Stimulated activated CD8-positive, alpha-beta memory T cell treated with anti-CD3 and anti-CD28 coated beads, Interleukin-7, amount 100 ng/mL, for 1 hour (primary cell): ENCODE measurements at places on chromosomes 6 and 20.

DNA sequence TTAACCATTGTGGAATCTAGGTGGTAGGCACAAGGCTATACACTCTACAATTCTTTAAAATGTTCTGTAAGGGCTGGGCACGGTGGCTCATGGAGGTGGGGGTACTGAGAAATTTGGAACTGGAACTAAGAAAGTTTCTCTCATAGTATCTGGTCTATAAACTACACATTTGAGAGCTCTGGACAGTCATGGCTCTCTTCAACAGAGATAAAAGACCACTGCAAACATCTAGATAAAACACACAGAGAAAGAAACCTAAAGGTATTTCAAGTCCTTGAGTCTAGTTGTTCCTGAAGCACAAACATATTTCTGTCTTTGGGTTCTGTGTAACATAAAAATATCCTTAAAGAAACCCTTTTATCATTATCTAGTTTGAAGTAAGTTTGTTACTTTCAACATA lies 35.2 kb downstream of the ILRUN start:
- no peak for DNase-seq

GRCh38 chr20:50848341-50848808 lies 53.5 kb downstream of the BCAS4 start:
- DNase-seq, result no peak

DNA sequence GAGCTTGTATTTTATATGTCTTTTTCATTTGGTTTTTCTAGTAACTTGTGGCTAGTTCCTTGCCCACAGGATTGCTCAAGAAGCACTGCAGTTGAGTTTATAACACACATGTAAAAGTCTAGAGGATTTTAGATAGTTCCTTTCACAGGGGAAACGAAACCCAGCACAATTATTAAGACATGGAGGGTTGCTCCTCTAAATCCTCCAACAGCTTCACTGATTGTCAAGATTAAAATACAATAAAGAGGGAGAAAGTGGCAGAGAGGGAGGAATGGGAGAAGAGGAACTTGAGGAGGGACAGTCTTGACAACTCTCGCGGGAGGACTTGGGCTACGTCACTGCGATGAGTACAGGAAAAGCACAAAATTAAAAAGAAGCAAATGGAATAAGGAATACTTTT lies 9.7 kb upstream of the TBC1D7 start:
- no peak for DNase-seq

GRCh38 chr20:34891166-34892062 lies 15.0 kb downstream of the ACSS2 start:
- no peak for DNase-seq

- no peak for DNase-seq
Measured at GRCh38 chr6:143232849-143233248, 172.2 kb downstream of the AIG1 start.

DNA sequence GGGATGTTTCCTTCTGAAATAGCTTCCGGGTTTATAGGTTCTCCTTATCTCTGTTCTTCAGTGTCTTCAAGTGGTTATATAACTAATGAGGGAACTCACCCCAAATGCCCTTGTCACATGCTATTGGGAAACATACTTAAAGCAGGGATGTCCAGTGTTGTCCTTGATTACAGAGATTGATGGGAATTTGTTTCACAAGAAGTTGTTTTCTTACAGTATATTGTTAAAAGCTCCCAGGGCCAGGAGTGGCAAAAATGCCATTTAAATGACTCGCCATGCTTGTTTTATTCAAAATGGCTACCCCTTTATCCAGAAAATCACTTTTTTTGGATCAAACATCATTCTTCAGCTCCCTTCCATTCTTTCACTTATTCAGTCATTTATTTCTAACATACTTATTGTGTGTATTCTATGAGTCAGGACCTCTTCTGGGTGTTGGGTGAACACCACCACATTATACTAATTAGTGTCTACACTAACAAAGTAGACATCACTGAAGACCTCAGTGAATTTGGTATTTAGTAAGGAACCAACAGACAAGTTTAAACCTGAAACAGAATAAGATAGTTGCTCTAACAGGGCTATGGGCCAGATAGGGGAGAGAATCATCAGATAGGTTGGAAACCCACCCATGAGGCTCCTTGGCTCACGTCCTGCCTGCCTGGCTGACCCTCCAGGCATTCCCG lies 791.1 kb downstream of the MAFB start:
- DNase-seq, result no peak

DNA sequence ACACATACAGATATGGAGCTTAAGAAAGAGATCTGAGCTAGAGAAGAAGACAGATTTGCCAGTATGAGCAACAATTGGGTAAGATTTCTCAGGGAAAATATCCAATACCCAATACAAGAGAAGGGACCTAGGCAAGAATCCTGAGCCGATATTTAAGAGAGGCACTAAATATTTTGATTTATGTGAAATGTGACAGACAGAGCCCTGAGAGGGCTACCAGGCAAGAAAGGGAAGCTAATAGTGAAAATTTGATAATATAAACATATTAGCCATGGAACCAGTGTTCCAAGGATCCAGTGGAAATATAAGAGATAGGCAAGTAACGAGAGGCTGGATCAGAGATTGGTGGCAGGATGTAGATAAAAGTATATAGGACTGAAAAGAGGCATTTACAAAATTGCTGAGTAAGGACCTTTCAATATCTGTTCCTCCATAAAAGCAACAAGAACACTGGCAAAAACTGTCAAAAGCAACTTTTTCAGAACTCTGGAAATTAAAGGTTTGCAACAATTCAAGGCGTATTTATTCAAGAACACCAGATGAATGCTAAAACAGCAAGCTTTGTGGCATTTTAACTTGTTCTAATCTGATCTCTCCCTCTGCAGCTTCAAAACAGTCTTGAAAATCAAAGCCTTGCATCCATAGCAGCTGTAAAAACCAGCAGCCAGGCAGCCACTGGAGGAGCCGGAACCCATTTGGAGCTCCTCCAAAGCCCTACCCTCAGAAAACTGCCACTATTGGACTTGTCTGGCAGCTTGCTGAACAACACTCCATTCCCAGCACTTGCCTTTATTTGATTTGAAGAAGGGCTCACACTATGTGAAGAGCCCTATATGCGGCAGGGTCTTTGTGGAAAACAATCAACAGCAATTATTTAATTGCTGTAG lies 58.8 kb downstream of the REV3L start:
- DNase-seq, result no peak

DNA sequence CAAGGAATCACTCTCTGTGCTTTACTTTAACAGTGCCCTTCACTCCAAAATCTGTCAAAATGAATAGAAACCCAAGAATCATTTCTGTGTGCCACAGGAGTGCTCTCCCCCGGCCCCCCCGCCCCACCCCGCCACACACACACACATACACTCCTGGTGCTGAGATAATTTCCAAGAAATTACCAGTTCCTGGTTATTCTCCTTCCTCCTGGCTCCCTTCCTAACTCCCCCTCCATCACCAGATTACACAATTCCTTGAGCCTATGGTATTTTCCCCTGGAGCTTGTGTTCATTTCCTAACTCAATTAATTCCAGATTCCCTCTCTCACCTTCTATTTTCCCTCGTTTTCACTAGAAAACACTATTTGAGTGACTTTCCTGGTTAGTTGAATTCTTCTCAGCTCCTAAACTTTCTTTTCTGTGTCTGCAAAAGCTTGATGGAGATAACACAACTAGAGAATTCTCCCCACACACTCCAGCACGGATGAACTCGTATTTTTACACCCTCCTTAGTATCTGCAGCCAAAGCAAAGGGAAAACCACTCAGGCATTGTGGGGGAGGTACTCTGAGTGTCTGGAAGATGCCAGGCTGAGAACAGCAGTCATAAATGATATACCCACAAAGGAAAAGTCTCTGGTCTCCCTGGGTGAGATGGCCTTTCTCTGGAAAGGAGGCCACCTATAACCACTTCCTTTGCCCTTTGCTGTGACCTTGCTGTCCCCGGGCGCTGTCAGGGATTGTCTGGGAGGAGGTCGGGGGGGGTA lies 1.9 kb upstream of the SLC24A3 start:
- DNase-seq, result no peak
